ENCODE measurements at places on chromosomes 4 and X.

- no peak for DNase-seq
Observed at GRCh38 chrX:20080277-20080676, 36.4 kb downstream of the MAP7D2 start.

- no peak for DNase-seq
Observed at GRCh38 chr4:6961496-6962210, 52.0 kb downstream of the TBC1D14 start.

DNA sequence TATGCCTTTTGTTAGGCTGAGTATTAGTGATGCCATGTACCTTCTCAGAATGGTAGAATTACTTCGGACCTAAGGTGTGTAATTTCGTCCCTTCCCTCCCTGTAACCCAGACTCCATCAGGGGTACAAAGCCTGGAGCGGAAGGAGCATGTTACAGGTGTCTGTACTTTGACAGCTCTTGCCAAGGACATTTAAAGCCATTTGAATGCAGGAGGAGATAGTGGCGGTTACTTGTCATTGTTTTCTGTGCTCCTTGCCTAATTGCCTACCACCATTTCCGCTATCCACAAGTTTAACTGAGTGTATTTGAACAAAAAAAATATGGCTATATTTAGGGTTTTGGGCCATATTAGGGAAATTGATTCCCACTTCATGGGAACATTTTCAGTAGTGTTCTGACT, 1.8 kb downstream of the FNIP2 start:
- DNase-seq, result no peak

GRCh38 chr4:153244969-153245368, 40.7 kb downstream of the TRIM2 start:
- DNase-seq, result no peak

Measured in hematopoietic multipotent progenitor cell (in vitro differentiated cells).